Type B pancreatic cell (in vitro differentiated cells): ENCODE measurements at places on chromosomes 2 and 18.

DNA sequence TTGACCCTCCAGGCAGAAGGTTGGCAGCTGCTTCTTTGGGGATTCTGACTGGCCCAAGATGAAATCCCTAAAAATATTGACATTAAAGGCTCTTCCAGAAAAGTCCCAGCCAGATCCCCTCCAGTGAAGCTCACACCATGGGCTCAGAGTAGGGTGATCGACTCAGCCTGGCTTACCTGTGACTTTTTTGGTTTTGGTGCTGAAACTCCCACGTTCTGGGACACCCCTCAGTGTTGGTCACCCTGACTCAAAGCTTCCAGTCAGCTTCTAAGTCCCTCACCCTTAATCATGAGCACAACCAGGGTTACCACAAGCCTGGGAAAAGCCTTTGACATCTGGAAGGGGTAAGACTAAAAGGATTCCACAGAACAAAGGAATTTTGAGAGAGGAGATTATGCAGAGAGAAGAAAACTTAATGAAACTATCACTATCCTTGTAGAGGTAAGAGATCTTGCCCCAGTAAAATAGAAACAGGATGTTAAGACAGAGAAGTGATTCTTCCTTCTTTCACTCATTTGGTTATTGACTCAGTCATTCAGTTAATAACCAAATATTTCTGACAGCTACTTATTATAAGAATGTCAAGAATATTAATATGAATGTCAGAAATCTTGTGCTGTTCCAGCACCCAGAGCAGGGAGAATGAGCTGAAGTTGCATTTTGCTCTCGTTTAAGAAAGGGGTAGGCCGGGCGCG, 66.8 kb upstream of the SEC11C start:
- no peak for DNase-seq

DNA sequence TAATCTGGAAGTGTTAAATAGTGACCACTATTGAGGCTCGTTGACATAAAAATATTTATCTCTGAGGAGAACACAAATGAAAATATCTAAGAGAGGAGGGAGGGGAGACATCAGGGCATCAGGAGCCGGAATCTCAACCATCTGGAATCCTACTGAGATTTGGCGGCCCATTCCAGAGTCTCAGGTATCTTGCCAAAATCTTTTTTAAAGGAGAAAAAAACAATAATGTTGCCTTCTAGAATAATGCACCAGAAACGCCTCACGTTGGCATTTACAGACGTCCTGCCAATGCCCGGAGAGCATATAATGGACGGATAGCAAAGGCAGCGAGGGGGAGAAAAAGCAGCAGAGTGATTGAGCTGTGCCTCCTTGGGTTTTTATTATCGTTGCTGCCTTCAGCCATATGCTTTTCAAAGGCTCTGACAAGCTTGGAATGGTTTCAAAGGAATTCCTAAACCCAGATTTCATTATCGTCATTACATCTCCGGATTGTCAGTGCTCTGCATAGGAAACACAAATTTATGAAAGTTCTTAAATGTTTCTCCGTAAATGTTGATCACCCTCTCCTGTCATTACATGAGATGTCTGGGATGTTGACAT, 30.9 kb upstream of the EGR4 start:
- no peak for DNase-seq

DNA sequence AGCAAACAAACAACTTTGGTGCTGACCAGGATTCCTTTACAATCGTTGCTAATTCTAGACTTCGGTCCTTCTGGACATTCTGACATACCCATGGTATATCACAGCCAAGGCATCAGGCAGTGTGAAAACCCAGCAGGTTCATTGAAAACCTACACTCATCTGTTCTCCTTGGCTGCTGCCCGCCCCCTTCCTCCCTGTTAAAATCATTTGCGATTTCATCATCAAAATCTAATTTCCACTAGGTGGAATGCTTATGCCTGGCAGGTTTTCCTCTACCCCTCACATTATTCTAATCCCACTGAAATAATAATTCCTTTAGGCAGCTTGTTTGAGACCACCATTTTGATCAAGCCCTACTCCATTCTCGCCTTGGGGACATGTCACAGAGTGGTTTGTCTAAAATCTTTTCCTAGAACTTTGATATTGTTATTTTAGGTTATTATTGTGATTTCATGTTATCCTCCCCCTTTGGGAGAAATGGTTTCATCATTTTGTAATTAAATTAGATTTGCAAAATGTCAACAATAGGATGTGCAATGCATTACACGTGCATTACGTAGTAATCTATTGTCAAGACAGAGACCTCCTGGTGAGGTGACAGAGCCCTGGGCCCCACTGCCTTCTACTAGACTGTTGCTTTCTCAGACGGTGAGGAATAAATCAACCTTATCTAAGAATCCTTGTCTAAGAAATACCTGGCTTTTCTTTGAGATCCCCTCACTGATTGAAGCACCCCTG, 31.0 kb upstream of the ASPRV1 start:
- no peak for DNase-seq

DNA sequence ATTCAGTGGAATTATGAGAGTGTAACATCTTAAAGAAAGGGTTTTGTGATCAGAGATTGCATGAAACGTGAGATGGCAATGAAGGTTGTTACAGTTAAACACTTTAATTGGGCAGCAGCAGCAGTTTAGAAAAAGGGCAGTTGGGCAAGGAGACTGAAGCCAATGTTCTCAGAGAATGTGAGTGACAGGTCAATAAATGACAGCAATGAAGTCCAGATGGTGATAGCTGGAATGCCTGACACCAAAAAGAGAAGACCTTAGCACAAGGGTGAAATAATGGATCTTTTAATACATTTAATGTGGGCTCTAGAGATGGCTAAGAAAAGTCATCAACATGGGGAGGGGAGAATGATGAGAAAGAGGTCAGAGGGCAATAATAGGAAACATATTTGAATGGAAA, 89.4 kb upstream of the CDH7 start:
- no peak for DNase-seq

DNA sequence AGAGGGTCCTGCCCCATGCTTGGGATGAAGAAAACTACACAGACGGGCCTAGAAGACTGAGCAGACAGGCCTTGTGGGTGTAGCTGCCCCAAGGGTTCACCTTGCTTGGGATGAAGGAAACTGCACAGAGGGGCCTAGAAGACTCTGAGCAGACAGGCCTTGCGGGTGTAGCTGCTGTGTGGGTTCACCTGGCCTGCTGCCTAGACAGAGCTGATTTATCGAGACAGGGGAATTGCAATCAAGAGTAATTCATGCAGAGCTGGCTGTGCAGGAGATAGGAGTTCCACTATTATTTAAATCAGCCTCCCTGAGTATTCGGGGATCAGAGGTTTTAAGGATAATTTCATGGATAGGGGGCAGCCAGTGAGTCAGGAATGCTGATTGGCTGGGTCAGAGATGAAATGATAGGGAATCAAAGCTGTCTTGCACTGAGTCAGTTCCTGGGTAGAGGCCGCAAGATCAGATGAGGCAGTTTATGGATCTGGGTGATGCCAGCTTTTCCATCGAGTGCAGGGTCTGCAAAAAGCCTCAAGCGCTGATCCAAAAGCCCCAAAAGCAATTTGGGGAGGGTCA, 341.4 kb downstream of the GALR1 start:
- DNase-seq: no peak

DNA sequence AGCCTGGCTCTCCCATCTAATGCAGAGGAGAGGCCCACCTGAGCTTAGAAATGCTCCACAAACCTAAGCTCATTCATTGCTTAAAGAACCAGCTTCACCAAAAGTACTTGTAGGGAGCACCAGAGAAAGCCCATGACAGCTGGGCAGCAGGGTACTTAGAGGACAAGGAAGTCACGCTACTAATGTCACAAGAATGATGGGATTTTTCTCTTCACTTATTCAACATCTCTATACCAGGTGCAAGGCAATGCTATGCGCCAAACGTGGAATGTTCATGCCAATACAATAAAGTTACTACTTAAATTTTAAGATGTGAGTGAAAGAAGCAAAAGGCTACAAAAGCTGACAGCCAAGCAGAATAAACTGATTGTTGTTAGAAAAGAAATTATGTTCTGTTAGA, 36.0 kb downstream of the LONRF2 start:
- DNase-seq: no peak

DNA sequence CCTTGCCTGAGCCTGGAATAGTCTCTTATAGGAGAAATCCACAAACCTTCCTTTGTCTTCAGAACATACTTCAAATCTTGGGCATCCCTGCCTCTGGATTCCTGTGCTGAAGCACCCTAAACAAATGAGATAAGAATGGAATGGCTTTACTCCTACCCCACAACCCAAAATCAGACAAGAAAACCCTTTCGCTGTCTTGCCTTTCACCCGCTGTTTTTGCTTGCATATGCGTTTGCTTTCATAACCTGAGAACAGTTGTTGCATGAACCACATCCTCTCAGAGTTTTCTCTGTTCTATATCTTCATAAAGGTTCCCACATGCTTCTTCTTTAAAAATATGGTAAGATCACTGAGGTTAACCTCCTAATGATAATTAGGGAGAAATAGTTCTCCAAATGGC, 132.1 kb upstream of the MAP3K20 start:
- no peak for DNase-seq
